ENCODE measurements at places on chromosomes 3 and 15.

DNA sequence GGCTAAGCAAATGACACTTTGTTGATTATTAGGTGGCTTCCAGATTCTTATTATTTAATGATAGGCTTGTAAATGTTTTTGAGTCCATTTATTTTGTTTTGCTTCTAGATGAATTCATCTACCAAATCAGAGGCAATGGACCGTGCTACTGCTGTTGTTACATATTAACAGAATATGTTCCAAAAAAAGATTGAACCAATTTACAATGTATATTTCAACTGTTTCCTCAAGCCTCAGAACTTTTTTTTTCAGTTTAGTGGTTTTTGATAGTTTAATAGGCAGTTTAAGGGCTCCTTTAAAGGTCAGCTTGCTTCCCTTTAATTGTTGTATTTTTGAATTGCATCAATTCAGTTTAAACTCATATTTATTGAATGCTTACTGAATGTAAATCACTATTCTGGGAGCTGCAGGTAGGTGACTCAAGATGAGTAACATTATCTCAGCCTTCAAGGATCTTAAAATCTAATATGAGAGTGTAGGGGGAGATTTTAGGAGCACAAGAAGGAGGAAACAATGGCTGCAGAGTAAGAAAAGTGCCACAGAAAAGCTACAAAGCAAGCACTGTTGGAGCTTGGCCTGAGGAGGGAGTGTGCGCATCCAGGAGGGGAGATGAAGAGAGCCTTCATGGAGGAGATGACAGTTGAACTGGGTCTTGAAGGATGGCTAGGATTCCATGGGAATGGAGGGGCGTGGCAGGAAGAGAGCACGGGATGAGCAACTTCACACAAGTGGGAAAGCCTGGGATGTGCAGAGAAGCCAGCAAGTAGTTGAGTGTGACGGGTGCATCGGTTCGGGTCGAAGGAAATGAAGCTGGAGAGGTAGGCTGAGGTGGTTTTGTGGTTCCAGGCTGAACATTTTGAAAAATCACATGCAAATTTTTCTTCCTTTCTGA lies 14.7 kb downstream of the MAP2K1 start:
- no peak for DNase-seq

GRCh38 chr15:38558372-38559059 lies 6.1 kb downstream of the RASGRP1 start:
- no peak for DNase-seq

- no peak for DNase-seq
Observed at GRCh38 chr3:22704571-22705354, 498.4 kb upstream of the UBE2E2 start.

GRCh38 chr3:175192536-175192935 lies 333.4 kb downstream of the NAALADL2 start:
- no peak for DNase-seq

DNA sequence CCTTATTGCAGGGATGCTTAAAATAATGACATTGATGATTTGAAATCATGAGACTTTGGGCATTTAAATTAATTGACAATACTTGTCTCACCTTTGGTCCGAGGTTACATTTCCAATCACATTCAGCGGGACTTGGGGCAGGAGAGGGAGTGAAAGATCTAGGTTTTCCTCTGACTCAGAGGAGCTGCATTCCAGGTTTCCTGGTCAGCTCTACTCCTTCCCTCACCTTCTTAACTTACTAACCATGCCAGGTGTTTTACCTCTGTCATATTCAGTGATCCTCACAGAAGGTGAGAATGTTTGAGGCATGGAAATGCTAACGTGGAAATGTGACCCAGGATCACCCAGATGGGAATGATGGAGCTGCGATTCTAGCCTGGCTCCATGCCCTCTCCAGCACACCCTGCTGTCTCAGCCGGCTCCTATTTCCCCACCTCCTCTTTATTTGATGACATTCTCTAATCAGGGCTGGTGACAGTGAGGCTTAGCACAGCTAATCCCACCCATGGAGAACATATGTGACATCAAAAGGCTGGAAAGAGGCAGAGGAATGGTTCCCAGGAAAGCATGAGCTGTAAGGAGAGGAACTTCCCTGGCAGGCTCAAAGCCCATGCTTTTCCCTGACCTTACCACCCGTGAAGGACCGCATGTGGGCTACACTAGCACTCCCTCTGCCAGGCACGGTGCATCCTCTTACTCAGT lies 38.7 kb downstream of the THSD4 start:
- DNase-seq = no peak

DNA sequence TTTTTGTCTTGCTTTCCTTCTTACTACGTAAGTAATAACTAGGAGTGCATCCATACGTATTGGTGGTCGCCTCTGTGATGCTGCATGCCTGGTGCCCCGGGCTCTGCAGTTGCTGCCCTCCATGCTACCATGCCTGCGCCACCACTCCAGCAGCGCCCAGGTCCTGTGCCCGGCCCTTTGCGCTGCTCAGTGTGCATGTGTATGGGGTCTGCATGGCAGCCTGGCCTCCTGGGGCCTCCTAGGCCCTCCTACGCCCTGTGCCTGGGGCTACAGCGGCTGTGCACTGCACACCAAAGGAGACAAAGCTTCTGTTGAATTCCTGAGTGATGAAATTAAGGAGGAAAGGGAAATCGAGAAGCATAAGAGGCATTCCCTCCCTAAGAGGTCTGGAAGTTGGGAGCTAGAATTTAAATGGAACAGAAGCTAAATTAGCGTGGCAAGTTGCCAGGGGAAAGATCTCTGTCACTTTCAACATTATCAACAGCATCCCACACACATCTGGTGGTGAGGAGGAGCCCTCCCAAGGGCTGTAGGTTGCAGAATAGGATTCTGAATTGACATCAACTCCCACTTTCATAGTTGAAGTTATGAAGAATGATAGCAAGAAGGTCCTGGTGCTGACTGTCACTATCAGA lies 275.0 kb upstream of the CHRM5 start:
- DNase-seq = no peak

DNA sequence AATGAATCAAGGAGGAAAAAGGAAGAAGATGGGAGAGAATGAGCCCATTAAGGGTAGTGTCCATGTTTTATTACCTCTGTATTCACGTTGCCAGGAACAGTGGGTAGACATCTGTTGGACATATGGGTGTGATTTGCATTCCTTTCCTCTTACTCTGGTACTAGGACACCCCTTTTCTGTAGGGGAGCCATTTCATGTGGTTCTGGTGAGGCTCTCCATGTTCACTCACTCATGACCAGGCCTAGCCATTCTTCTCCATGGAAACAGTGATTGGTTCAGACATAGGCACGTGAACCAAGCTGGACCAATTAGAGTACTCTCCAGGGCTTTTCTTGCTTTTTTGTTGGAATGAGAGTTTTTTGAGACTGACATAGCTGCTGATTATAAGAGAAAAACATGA lies 39.6 kb upstream of the PDCD6IP start:
- no peak for DNase-seq

DNA sequence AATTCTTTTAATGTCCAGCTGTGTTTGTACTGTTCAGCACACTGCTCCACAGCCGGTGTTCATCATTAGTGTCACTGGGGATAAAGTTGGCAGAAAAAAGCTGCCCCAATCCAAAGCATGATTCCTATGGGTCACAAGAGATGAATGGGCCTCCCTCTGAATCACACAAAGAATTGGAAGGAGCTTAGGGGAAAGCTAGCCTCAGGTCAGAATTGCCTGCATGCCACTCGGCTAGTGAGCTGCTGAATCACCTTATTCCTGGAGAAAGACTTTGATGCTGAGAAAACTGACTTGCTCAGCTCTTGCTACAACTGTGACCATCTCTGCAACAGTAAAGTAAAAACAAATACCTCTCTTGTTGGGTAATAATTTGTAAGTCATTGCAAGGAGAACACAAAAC lies 3.5 kb downstream of the CCK start:
- DNase-seq = no peak

GRCh38 chr3:47152578-47152977 lies 11.3 kb downstream of the SETD2 start:
- no peak for DNase-seq
